ENCODE measurements at places on chromosomes 7 and 10.

DNA sequence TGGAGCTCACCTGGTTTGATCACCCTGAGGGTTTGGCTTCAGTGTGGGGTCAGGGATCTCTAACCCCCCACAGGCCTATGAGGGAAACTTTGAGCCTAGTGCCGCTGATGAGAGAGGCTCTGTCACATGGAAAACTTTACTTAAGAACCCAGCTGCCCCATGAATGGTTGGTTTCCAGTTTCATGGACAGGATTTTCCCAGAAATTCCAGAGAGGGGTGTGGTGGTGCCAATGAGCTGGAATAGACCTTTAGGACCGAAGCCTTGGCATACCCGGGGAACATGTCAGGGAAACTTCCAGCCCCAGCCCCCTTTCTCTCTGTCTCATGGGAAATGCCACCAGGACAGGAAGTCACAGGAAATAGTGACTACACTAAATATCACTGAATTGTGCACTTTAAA is 36.9 kb downstream of the AKR1B1 start:
- DNase-seq = no peak

- no peak for DNase-seq
Measured at GRCh38 chr7:3995187-3995586, 686.9 kb upstream of the FOXK1 start.

GRCh38 chr7:106866298-106867281 is 1.5 kb downstream of the PIK3CG start:
- DNase-seq = no peak

DNA sequence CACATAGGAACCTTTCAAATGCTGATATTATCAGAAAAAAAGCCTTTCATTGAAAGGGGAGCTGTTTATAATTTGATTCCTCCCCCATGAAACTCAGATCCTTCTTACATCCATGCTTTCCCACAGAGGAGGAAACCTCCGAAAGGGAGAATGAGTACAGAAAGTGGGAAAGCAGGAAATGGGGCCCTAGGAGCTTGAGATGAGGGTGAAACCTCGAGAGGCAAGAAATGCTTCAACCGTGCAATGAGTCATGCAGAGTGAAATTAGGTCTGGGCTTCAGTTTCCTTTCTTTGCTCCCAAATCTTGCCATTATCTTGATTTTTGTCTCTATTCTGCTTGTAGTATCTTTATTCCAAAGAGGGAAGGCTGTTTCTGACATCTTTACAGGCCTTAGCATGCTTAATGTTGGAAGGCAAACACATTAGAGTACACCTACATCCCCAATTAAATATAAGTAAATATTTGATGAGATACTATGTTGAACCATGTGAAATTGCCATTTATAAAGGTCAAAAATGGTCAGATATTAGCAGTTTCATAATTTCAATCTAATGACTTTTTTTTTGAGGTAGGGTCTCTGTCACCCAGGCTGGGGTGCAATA is 79.1 kb downstream of the NAMPT start:
- no peak for DNase-seq

DNA sequence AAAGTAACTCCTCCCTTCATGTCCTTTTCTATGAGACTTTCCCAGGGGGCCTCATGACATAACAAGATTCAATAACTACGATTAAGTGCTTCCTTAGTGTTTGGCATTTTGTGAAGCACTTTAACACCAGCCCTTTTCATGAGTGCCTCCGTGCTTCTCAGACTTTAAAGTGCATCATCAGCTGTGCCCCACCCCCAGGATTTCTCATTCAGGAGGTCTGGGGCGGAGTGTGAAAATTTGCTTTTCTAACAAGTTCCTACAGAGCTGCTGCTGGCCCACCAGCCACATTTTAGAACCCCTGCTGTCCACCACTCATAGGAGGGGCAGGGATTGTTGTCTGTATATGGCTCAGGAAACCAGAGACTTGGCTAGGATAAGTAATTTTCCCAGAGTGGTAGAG is 445.3 kb downstream of the LRMDA start:
- DNase-seq = no peak

- no peak for DNase-seq
Measured at GRCh38 chr10:30384701-30385201, 35.7 kb upstream of the MTPAP start.

DNA sequence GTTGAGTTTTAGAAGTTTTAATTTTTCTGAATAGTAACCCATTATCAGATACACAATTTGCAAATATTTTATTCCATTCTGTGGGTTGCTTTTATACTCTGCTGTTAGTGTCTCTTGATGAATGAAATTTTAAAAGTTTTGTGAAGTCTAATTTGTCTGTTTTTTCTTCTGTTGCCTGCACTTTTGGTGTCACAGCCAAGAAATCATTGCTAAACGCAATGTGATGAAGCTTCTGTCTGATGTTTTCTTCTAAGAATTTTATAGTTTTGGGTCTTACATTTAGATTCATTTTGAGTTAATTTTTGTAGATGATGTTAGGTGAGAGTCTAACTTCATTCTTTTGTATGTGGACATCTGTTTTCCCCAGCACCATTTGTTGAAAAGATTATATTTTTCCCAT is 330.0 kb upstream of the FOXK1 start:
- no peak for DNase-seq

GRCh38 chr7:46177821-46178220 is 256.7 kb upstream of the IGFBP3 start:
- no peak for DNase-seq

DNA sequence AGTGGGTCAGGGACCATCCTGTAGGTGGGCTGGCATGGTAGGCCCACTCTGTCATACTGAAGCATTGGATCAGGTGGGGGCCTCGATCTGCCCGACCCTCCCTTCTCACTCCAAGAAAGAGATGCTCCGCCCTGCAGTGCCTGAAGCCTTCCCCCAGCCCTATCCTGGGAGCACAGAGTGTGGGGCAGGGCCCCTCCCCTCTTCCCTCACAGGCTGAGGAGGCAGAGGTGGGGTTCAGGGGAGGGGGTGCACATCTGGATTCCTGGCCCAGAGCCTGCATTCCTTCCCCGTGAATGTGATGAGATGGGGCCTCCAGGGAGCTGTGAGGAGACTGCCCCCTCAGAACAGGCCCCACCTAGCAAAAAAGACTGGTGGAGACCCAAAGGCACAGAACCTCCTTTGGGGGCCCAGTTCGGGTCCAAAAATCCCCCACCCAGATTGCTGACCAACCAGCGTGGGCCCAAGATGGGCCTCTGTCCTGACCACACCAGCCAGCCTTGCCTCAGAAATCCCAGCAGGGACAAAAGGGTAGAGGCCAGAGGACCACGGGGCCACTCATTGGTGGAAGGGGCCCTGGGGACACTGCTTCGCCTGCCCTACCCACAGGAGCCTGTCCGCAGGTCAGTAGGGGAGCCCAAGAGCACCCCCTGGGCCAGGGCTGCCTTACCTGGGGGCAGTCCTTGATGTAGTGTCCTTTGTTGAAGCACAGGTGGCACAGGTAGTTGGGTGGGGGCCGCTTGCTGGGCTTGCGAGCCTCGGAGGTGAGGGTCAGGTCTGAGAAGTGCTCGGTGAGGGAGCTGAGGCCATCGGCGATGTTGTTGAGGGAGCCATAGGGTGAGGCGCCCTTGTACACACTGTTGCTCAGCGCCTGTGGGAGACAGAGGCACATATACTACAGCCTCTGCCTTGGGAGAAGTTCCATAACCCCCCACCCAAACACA is 13.3 kb downstream of the ZCCHC24 start:
- DNase-seq = no peak

- no peak for DNase-seq
Measured at GRCh38 chr7:94595717-94596116, 60.2 kb downstream of the SGCE start.

DNA sequence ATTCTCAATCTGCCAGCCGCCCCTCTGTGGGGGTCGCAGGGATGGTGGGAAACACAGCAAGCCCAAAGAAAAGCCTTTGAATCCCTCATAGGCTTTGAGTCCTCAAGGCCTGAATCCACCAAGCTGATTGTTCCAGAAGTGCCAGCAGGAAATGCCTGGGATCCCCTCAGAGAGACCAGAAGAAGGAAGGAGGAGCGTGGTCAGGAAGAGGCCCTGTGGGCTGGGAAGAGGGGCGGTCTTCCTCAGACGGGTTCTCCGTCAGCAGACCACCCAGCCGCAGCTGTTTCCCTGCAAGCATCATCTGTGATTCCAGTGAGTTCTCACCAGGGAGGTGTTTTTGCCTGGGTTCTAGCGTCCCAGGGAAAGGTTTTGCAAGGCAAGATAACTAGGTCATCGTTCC is 190.0 kb upstream of the KLF6 start:
- no peak for DNase-seq

GRCh38 chr7:138154661-138155060 is 78.4 kb downstream of the AKR1D1 start:
- no peak for DNase-seq

DNA sequence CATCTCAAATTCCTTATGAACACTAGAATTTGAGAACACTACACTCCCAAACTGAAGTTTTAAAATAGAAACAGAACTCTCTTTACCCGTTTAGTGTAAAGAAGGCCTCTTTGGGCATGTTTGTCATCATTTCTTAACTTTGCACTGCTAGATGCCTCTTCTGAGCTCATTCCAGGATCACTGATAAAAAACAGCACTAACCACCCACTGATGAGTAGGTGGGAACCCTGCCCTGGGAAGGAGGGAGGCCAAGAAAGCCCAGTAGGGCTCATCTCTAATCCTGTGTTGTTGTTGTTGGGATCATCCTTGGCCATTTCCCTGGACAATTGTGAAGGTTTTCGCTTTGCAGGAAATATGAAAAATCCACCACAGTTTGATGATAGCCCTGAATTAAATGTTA is 68.2 kb downstream of the CUBN start:
- no peak for DNase-seq

DNA sequence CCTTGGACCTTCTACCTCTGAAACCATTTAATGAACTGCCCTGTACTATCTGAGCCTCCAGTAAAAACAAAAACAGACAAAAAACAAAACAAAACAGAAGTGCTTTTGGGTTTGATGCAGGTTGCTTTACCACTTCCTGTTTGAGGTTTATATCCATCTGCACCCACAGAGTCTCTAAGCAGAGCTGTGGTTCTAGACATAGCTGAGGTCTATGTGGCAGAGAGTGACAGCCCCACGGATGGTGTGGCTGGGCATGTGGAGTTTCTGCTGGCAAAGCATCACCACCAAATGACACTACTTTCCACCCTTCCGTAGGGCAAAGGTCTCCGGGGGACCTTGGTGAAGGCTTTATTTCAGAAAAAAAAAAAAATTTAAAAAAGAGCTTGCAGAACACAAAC is 754.2 kb downstream of the GRID1 start:
- DNase-seq = no peak

DNA sequence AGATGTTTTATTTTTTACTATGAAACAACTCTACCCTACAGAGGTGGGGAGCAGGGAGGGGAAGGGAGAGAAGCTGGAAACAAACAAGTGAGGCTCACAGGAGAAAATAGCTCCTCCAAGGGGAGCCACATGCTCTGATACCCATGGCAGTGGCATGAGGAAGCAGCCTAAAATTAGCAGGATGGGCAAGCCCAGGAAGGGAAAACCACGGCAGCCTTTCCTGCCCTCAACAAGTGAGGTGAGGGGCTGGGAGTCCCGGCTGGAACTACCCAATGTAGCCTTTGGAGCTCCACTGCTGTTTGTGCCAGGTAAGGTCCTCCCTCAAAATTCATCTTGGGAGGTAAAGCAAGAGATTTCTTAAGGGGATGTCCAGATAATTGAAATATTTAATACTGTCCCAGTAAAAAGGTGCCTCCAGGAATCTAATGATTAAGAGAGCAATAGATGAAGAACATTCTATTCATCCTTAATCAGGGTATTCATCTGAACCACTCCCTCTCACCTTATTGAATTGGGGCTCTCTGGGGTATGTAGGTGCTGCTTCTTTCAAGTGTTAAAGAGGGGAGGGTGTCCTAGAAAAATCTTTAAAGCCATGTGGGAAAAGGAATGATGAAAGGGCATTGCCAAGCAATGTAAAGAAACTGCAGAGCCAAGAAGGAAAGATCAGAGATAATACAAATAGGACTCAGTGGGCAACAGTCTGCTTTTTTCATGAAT is 12.8 kb upstream of the HERC4 start:
- no peak for DNase-seq

DNA sequence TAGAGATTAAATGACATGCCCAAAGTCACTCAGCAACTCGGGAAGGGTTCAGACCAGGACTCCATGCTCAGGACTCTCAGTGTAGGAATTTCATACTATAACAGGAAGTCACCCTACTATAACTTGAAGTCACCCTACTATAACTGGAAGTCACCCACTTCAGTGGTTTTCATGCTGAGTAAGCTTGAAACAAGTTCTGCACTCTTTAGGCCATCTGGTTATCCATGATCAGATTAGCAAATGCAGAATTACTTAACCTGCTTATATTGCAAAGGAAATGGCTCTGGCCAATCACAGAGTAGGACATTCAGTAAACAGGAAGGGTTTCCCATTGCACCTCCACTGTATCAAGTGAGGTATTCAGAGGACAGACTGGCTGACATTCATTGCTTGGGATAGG is 1240.4 kb downstream of the GATA3 start:
- no peak for DNase-seq

- DNase-seq = no peak
Measured at GRCh38 chr7:34069676-34070075, 164.3 kb downstream of the BMPER start.

DNA sequence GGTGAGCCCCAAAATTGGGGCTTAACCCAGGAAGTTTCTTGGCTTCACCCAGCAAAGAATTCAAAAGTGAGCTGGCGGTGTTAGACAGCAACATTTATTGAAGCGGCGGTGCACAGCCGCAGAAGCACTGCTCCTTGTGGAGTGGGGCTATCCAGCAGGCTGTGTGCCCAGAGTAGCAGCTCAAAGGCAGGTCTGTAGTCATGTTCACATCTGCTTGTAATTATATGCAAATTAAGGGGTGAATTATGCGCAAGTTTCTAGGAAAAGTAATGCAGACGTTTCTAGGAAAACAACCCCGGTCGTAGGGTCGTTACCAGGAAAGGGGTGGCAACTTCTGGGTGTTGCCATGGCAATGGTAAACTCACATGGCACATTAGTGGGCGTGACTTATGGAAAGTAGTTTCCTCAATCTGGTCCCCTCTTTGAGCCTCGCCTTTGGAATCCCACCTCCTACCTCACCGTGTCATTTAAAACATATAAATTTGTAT is 13.7 kb upstream of the KBTBD2 start:
- peak; percentile 50 for DNase-seq

DNA sequence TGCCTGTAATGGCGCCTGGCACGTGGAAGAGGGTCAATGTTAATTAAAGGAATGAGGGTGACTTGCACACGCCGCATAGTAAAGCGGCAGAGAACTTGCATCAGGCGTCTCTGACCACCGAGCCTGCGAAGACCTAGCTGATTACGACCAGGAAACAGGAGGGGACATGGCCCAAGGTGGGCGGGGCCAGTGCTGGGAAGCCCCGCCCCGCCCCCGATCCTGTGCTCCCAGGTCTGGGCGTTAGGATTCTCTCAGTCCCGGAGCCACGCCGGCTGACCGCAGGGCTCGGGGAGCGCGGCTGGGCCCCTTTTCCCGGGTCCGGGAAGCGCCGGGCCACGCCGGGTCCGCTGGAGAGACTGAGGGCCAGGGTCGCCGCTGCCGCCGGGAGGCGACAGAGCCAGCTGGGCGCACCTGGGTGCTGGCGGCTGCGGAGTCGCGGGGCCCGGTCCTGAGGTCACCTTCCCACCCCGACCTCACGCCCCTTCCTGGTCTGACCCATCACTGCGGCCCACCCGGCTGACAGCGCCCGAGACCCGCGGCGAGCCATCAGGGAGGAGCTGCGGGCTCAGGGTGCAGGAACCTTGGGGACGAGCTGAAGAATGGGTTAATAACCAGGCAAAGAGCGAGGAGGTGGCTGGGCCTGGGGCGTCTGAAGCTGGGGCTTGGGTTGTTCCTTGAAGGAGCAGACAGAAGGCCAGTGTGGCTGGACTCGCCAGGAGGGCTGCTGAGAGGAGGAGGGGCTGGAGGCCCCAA is 23.0 kb upstream of the GRID1 start:
- DNase-seq = peak; percentile 65

- no peak for DNase-seq
Measured at GRCh38 chr10:74901301-74901700, 74.9 kb downstream of the KAT6B start.

All from right kidney (tissue), 9 donors.